Brain (organoid and tissue), 16 donors: ENCODE measurements at places on chromosomes 1 and 21. TPM values are rescaled to one million over a fixed set of nuclear protein-coding genes. Genes with fewer than 3 reads are reported as not detected.
A peak's percentile ranks its signal among the peaks of the same experiment; 100 is the strongest.

DNA sequence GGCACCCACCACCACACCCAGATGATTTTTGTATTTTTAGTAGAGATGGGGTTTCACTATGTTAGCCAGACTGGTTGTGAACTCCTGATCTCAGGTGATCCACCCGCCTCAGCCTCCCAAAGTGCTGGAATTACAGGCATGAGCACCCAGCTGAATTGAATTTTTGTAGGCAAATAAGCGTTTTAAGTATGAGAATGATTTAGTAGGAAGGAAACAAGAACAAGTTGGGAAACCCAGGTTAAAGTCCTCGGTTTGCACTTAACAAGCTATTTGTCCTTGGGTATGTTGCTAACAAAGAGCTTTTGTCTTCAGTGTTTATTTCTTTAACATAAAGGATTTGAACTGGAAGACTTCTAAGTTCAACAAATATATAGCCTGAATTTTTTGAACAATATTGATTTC is 23.9 kb downstream of the BTF3L4 start:
- no peak for DNase-seq

GRCh38 chr1:202357506-202357905 is 9.0 kb downstream of the PPP1R12B start:
- peak; percentile 27 for DNase-seq

- no peak for DNase-seq
Measured at GRCh38 chr21:36316872-36317484, 3.0 kb upstream of the MORC3 start.

GRCh38 chr1:211619033-211619996 is 40.4 kb upstream of the SLC30A1 start:
- no peak for DNase-seq

The LCE1A gene
- polyA plus RNA-seq = not detected

The ELF3 gene
- 2.6 TPM for polyA plus RNA-seq

The DDR2 gene
- polyA plus RNA-seq = 2.7 TPM
